ENCODE measurements at places on chromosomes 5 and 9. TPM values are rescaled to one million over a fixed set of nuclear protein-coding genes. Genes with fewer than 3 reads are reported as not detected.

- DNase-seq, result no peak
Observed at GRCh38 chr5:113255105-113255504, 179.7 kb downstream of the TSSK1B start.

DNA sequence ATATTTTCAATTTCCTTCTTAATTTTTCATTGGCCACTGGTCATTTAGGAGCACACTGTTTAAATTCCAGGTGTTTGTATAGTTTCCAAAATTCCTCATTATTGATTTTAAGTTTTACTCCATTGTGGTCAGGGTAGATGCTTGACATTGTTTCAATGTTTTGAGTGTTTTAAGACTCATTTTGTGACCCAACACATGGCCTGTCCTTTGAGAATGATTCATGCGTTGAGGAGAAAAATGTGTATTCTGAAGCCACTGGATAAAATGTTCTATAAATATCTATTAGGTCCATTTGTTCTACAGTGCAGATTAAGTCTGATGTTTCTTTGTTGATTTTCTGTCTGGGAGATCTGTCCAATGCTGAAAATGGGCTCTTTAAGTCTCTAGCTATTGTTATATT lies 24.4 kb upstream of the FNIP1 start:
- DNase-seq, result no peak

DNA sequence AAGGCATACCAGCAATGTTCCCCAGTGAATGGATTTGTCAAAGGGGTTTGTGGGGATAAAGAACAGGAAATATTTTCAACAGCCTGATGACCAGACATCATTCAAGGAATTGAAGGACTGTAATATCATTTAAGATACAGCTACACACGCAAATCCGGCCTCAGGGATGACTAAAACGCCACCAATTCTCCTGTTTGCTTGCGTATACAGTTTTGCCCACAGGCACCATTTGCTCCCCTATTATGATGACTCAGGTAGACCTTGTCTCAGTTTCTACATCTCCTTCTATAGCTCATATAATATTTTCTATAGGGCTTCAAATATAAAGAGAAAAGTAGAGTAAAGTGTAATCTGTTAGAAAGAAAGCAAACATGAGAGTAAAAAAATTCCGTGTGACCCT lies 29.7 kb upstream of the ITGA1 start:
- DNase-seq, result no peak

DNA sequence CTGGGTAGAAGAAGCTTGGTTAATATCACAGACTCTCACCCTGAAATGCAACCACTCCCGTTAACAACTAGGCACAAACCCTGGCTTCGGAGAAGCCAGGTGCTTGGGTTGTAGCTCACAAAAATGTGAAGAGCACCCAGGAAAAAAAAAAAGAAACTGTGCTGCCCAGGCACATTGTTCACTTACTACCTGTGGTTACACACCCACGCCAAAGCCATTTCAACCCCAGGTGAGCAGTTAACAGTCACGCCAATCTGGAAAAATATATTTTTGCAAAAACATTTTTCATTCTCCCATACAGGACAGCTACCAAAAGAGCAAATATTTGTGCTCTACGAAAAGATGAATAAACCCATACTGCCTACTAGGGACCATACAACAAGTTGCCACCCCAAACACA lies 49.2 kb downstream of the SIL1 start:
- no peak for DNase-seq

DNA sequence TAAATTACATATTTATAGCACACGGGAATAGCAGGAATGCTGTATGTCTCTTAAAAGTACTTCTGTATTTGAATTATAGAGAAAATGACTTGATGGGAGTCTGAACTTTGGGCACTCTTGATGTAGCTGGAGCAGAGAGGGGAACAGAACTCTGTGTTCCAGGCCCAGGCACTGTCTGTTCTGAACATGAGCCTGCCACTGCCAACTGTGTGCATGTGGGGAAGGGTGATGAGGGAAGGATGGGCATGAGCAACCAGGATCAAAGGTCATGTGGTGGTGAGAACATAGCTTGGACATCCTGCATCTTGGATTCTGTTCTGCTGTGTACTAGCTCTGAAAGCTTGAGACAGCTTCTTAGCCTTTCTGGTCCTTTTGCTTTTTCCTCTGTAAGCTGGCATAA lies 16.4 kb upstream of the ZBED3 start:
- no peak for DNase-seq

GRCh38 chr5:135207866-135208265 lies 173.8 kb upstream of the PITX1 start:
- no peak for DNase-seq

DNA sequence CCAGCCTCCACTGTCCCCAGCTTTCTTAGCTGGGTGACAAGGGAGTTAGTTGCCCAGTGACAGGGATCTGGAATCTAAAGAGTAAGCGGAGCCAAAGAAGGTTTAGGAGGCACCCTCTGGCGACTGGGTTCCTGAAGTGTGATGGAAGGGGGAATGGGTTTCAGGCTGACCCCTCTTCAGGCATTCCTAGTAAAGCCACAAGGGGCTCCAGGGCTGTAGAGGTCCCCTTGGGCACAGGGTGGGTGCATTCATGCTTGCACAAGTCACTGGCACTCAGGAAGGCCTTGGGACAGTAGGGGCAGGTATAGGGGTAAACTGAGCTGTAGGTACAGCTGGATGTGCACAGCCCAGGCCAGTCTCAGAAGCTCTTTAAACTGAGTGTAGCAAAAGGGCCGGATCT lies 74.2 kb downstream of the CPLANE1 start:
- no peak for DNase-seq

- no peak for DNase-seq
Observed at GRCh38 chr5:169663537-169663936, 26.5 kb downstream of the DOCK2 start.

GRCh38 chr5:122870219-122870856 lies 24.9 kb downstream of the SNX24 start:
- DNase-seq, result no peak

DNA sequence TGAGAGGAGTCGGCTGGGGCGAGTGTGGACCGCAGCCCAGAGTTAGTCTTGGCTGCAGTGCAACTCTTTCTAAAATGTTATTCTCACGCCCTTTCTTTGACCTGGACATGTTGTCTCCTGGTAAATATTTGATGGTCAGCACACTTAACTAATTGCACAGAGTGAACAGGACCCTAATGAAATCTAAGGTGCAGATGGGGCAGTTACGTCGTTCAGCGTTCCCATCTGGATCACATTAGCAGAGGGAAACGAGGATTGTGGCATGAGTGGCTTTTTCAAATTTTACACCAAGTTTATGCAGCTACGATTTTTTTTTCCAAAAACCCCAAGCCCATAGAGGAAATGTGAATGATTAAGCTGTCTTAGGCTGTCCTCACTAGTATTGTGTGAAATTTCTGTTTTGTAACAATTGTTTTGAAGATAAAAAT lies 483 bp downstream of the C9orf85 start:
- no peak for DNase-seq

Gene PCAT7
- not detected for total RNA-seq

Gene KLF4
- total RNA-seq, result 62.6 TPM

Gene LCN1
- total RNA-seq, result not detected

Gene F12
- 1.2 TPM for total RNA-seq

Gene GPBP1
- 40.4 TPM for total RNA-seq

Gene SLC25A2
- total RNA-seq, result not detected

Gene CFAP77
- total RNA-seq, result not detected

Gene UQCRQ
- total RNA-seq, result 294 TPM

Gene IL4
- not detected for total RNA-seq
